ENCODE measurements at places on chromosomes 6 and 20.

GRCh38 chr6:16901782-16902181 lies 140.5 kb upstream of the ATXN1 start:
- no peak for DNase-seq

- no peak for DNase-seq
Observed at GRCh38 chr20:5674176-5674660, 76.0 kb upstream of the SHLD1 start.

GRCh38 chr20:44460795-44461141 lies 14.9 kb upstream of the TTPAL start:
- no peak for DNase-seq

- no peak for DNase-seq
Observed at GRCh38 chr20:7085467-7085866, 318.0 kb downstream of the BMP2 start.

GRCh38 chr6:10964684-10965083 lies 77.8 kb downstream of the SYCP2L start:
- no peak for DNase-seq

DNA sequence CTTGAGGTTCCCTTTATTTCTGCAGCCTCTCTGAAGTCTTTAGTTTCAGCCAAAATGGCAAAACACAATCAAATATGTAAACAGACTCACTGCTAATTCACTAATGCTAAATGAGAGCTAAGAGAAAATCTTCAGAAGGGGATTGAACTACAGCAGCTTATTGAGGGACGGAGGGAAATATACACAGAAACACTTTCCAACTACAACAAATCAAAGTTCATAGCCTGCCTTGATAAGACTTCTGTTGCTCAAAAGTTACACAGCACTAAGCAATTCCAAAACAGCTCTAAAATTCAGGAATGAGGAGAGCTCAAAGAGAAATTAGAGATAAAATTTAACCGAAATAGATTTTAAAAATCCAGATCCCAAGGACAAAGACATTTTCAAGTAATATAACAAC lies 1.7 kb downstream of the TCP11 start:
- no peak for DNase-seq

DNA sequence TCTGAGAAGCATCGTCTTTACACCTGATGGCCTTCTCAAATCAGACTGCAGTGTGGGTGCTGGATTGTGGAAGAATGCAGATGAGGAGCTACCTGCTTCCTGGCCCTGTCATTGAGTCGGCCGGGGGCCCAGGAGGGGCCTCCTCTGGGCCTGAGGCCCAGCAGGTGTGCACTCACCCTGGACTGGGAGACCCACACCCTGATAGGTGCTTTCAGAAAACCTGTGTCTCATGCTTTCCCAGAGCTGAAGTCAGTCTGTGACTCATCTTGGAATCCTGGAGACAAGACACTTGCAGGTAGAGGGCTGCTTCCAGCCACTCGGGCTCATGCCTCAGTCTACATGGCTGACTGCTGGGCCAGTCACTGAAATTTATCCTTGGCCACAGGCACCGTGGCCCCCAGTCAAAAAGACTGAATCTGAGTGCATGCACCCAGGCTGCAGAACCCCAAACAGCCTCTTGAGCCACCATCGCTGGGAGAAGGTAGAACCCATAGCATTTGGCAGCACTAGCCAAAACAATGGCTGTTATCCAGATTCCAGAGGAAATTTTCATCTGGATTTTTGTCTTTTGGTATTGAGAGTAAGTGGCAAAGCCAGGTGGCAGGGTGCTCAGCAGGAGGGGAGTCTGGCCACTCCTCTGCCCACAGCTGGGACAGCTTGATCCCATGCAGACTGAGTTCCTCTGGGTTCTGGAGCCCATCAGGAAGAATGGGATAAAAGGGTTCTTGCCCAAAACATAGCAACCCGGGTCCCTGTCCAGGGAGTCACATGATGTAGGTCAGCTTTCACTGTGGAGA lies 182.0 kb upstream of the CST7 start:
- DNase-seq, result no peak

GRCh38 chr6:4258733-4259132 lies 123.4 kb upstream of the ECI2 start:
- no peak for DNase-seq

DNA sequence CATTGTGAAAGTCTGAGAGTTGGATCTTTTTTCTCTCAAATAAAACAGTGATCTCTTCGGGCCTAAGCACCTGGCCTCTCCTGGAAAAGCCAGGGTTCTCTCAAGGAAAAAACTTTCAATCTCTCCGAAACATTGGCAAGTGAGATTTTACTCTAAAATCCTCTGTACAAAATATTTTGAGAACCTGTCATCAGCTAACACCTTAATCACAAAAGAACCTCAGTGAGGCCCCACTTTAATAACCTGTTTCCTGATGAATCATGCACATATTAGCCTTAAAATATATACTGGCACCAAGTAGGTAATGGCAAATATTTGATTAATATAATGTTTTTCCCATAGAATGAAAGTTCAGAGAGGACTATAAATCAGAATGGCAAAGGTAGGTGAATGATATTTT lies 177.9 kb downstream of the FRK start:
- no peak for DNase-seq

DNA sequence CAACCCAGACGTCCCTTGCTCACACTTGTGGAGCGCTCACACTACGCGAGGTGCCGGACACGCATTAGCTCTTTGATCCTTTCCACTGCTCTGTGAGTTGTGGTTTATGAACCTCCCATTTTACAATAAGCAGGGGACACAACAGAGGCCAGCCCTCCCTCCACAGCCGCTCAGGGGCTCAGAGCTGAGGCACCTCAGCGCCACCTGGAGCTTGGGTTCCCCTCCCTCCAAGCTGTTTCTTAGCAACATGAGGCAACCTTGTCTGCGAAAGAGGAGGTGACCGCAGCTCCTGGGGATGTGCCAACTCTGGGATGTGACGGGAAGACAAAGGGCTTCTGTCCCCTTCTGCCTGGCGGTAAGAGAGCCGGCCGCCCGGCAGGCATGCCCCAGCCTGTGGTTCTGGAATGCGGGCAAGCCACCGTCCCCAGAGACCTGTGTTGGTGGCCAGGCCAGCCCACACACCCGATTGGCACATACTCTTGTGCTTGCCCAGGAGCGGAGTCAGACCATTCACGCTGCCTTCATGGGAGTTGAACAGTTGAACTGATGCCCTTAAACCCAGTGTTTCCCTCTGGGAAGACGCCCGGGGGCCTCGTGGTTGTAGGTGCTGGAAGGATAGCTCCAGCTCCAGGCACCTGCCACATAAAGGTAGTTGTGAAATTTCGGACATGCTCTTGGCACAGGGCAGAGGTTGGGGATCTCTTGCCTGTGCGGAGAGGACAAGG lies 44.5 kb downstream of the RBM38 start:
- peak; percentile 36 for DNase-seq

DNA sequence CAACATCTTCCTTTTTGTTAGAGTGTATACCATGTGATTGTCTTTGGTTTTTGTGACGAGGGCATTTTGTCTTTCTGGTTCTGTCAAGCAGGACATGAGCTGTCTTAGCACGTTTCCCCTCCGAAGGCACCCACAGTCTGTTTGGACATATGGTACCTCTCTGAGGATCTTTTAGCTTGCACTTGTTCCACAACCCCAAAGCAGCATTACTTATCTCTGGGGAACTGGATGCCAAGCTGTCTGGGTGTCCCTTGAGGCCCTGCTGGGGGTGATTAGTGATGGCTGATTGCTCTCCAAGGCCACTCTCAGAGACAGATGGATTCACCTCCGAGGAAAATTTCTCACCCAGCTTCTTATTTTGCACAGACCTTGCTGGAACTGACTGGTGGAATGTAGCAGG lies 445.0 kb upstream of the CHD6 start:
- no peak for DNase-seq

GRCh38 chr6:106829451-106829850 lies 145.1 kb downstream of the CD24 start:
- no peak for DNase-seq

DNA sequence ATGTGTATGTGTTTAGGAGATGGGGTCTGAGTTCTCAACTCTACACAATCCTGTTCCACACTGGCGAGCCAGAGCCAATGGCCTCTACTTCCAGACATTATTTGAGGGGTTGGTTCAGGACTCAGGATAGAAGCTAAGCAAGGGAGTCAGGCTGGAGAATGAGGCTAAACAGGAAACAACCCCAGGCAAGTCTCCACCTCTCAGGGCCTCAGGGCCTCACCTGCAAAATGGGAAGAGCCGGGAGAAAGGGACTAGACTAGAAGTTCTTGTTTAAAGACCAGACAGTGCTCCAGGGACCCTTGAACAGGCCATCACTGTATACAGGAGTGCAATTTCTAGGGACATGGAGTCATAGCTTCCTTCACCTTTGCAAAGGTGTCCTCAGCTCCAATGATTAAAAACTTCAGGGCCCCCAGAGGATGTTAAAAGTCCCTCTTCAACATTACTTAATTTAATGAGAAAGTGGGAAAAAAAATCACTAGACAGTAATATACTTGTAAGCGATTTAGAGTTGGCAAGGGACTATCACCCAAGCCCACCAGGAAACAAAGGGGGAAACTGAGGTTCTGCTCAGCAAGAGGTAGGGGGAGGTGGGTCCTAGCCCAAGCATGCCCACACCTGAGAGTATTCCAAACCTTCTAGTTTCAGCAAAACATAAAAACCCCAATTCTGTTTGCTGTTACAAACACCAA lies 41.7 kb downstream of the ZMYND8 start:
- DNase-seq, result no peak

DNA sequence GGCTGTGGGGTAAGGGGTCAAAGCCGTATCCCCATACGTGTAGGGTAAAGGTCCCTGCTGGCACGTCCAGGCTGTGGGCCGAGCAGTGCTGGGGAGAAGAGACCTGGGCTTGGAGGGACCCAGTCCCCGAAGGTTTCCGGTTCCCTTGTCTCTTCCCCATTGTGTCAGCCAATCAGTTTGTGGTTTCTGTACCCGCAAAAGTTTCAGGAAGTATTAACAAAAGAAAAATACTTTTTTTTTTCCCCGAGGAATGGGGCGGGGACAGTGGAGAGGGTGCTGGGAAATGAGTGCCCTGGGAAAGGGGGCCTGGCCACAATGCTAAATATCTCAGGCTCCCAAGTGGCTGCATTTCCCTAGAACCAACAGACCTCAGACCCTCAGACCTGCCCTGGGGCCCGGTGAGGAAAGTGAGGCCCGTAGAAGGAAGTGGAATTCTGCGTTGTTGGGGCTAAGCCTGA lies 15.2 kb upstream of the AMD1 start:
- DNase-seq, result no peak

DNA sequence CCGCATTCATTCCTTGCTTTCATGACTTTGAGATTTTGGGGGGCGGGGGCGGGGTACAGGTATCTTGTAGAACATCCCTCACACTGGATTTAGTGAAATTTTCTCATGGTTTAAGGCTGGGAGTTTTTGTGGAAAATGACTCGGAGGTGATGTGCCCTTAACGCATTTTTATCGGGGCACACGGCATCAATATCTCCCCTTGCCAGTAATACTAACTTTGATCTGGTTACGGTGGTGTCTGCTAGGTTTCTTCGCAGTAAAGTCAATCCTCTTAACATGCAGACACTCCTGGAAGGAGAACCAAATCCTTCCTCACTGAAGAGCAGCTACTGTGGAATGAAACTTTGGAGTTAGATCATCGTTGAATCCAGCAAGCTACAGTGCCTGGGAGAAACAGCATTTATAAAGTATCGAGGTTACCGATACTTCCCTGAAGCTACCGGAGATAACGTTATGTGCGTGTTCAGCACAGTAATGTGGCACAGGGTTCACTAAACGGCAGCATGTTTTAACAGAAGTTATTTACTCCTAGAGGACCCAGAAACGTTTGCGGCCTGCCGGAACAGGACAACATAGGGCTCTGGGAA lies 1.2 kb upstream of the DYNLRB1 start:
- DNase-seq, result no peak

- DNase-seq, result no peak
Observed at GRCh38 chr6:41302638-41303037, 16.2 kb upstream of the TREM1 start.

DNA sequence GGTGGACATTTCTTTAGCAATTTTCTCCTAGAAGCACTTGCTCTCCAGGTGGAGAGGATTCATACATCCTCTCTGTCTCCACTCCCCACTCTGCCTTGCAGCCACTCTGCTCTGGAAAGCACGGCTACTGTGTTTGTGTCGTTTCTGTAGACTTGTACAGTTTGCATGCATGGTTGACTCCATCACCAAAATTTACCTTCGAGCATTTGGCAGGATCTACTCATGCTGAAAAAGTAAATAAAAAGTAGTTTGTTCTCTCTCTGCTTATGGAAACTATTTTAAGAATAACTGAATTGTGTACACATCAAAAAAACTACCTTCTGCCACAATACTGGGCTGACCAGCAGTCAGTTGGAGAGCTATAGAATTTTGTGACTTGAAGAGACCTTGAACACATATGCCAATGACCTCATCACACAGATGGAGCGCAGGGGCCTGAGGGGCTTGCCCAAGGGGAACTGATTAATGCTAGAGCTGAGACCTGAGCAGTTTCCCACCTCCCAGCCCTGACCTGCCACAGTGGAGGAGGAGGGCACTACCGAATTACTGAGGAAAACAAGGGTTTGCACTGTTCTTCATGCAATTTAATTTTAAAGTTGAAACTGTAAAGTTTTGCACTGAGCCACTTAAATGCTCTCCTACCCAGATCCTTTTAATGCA lies 33.7 kb upstream of the FOXQ1 start:
- no peak for DNase-seq

DNA sequence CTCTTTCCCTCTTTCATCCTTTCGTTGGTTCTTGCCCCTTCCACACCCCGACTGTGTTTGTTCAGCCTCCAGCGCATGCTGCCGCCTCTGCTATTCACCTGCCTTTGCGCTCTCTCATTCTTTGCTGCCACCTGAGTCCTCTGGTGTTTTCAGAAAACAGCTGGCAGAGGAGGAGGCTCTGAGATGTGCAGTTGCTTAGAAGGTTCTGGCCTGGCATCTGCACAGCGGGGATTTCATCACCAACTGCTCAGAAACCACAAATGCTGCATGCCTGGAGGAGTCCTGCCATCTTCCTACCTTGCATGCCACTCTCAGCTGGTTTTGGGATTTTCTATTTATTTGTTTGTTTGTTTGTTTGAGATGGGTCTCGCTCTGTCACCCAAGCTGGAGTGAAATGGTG lies 39.2 kb upstream of the CLDN20 start:
- DNase-seq, result no peak

GRCh38 chr6:26123675-26123946 lies 36.4 kb downstream of the HFE start:
- no peak for DNase-seq

GRCh38 chr6:126361832-126362440 lies 22.0 kb downstream of the CENPW start:
- DNase-seq, result no peak

GRCh38 chr20:36548006-36548315 lies 6.6 kb downstream of the MYL9 start:
- no peak for DNase-seq

DNA sequence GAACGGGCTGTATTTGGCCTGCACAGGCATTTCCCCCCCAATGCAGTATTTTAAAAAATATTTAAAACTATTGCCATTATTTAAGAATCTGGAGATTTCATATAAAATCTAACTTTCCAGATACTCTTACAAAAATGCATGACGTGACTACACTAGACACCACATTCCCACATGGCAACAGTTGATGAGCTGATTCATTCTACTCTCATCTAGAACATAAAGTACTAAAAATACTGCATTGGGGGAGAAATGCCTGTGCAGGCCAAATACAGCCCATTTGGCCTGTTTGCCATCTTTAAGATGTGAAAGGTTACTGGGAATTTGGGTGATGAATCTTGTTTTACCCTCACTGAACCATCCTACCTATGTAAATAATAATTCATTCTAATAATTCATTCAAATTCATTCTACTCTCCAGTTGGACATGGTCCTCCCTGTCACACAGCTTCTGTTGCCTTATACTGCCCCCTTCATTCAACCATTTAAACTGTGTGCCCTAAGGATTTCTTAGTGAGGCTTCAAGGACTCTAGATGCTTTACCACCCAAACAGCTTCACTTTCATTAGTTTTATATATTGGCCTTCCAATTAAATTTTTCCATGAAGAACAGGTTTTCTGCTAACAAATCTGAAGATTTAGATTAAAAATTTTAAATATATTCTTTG lies 6.9 kb upstream of the ZSCAN16 start:
- no peak for DNase-seq
